ENCODE measurements at places on chromosomes 7 and 10. TPM values are rescaled to one million over a fixed set of nuclear protein-coding genes. Genes with fewer than 3 reads are reported as not detected.
A peak's percentile ranks its signal among the peaks of the same experiment; 100 is the strongest.

Gene EVX1
- not detected for total RNA-seq

Gene PAOX
- 12.1 TPM for total RNA-seq

Gene AFAP1L2
- total RNA-seq, result 9.0 TPM

Gene SERPINE1
- 42.4 TPM for total RNA-seq

Gene HMX2
- not detected for total RNA-seq

Gene OPALIN
- total RNA-seq, result not detected

Gene MKI67
- 10.5 TPM for total RNA-seq

Gene OPN1SW
- total RNA-seq, result not detected

Gene PKD1L1
- not detected for total RNA-seq

Gene HDAC9
- 21.5 TPM for total RNA-seq

DNA sequence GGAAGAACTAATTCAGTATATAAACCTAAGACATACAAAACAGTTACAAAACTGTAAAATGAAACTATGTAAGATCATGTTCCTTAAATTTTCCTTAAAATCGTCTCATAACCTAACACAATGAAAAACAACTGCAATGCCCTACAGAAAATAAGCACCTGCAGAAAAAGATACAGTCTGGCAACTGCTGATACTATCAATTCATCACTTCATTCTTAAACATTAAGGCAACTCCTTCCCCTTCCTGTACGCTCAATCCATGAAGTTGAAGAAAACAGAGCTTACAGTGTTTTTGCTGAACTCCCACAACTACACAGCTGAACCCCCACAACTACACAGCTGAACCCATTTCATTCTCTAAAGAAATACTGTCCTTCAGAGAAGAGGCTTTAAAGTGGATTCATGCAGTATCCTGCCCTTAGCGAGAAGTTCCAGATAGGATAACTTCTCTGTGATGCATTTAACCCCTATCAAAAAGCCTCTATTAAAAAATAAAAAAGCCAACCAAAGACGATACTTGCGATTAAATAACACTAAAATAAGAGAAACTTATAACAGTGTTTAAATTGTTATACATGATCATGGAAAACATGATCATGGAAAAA lies 50.0 kb downstream of the JMJD1C start:
- DNase-seq, result no peak

DNA sequence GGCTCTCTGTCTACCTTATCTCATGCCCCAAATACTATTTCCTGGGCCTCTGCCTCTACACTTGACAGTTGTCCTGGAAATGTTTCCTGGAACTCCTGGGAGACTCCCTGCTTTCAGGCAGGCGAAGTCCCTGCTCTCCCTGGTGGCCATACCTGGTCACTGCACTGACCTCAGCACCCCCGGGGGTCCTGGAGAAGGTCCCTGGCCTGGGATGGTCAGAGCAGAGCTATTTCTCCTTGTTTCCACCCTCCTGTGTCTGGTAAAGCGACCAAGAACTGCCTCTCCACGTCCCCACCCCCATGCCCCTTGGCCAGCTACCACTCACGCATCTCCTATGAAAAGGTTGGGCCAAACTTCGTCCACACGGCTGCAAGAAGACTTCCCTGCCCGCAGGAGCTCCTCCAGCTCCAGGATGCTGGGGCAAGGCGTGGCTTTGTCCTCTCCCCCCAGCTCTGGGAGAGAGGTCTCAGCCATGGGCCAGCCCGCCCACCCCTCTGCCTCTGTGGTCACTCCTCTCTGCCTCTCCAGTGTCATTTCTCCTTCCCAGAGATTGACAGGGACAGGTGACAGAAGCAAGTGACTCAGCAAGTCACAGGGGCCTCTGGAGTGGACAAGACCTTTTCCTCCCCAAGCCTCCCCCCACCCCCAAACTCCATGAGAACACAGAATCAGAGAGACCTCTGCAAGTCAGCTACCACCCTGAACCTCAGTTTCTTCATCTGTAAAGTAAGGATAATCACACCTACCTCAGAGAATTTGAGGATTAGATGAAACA lies 2.6 kb upstream of the SAMD8 start:
- DNase-seq, result peak; percentile 75

DNA sequence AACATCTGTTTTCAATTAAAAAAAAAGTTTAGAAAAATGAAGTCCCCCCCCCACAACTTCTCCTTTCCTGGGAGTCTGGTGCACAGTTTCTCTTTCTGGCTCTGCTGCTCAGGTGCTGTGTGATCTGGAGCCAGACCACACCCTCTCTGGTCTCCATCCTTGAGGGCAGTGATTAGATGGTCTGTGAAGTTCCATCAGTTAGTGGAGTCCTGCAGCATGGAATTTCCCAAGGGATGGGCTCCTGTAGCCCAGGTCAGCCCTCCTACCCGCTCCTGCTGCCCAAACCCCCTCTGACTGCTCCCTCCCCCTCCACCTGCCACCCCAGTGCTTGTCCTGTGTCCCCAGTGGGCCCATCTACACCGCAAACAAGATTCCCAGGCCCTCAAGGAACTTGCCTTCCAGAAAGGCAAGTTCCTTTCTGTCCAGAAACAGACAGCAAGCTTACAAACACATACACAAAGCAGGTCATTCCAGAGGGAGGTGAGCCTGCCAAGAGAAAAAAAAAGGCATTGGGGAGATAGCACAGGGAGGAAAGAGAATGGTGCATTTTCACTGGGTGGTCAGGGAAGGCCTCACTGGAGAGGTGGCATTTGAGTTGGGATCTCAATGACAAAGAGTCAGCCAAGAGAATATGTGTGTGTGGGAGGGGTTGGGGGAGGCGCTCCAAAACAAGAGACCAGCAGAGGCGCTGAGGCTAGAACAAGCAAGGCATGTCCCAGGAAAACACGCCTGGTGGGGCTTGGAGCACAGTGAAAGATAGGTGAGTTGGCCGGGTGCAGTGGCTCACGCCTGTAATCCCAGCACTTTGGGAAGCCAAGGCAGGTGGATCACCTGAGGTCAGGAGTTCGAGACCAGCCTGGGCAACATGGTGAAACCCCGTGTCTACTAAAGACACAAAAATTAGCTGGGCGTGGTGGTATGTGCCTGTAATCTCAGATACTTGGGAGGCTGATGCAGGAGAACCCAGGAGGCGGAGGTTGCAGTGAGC lies 49.5 kb upstream of the SLC29A3 start:
- DNase-seq, result no peak

DNA sequence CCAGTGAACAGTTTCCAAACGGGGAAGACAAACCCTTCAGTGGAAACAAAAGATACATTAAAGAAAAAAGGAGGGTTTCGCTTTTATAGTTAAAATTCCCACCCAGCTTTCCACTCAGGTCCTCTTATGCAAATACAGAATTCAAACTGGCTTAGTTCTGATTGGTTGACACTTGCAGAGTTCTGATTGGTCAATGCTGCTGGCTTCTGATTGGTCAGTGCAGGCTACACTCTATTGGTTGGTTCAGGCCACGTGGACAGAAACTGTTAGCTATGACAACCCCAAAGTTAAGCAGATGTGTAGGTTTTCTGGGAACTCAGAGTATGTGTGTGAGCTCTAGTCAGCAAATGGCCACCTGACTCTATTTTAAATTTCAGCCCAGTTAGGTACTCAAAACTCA lies 80.0 kb downstream of the FBXL13 start:
- DNase-seq, result no peak

DNA sequence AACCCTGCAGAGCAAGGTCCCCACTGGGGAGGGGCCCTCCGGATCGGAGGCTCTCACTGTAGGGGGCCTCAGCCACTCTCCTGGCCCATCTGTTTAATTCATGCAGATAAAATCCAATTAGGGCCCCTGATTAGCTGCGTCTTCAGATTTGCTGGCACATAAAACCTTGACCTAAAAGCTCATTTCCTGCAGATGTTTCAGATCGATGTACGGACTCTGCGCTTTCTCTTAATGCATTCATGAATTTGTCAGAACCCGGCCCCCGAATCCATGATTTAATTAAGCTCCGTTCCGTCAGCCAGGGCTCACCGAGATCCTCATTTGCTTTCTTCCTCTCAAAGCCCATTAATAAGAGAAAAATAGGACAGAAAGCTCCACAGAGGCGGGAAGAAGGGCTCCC lies 40.0 kb upstream of the FOXL3 start:
- no peak for DNase-seq

GRCh38 chr10:6384031-6384430 lies 181.3 kb downstream of the PFKFB3 start:
- no peak for DNase-seq

- DNase-seq, result no peak
Measured at GRCh38 chr7:80748363-80749042, 110.1 kb downstream of the CD36 start.

DNA sequence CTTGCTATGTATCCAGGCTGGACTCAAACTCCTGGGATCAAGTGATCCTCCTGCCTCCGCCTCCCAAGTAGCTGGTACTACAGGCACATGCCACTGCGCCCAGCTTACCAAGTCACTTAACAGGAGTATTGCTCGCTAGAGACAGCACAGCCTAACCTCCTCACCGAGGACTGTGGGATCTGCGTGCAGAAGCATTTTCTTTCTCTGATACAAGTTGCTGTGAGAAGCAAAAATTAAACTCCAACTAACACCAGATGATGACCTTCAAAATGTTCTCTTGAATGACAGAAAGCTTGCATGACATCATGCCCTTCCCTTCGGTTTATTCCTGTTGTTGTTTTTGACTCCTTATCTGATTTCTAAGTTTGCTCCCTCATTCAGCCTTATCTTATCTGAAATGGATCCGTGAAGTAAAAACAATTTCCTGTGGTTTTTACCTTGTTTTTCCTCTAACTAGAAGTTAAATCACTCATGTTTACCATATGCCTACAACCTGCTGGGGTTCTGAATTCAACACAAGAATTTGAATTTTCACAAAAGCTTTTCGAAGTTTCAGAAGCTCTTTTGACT lies 94.4 kb upstream of the KIF5B start:
- no peak for DNase-seq

GRCh38 chr10:31142026-31142425 lies 110.4 kb upstream of the ZNF438 start:
- peak; percentile 56 for DNase-seq

DNA sequence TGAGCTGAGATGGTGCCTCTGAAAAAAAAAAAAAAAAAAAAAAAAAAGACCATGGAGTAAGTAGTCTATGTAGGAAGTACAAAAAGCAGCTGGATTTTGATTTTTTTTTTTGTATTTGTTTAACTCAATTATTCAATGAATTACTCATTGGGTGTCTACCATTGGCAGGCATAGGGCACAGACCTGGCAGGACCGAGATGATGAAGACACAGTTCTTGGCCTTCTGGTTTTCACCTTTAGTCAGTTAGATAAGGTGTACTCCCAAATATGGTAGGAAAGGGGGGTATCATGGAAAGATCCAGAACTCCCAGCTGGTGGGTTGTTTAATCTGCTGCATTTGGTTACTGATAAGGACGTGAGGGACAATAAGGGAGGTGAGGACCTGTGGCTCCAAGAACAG lies 97.1 kb upstream of the NMT2 start:
- DNase-seq, result no peak

DNA sequence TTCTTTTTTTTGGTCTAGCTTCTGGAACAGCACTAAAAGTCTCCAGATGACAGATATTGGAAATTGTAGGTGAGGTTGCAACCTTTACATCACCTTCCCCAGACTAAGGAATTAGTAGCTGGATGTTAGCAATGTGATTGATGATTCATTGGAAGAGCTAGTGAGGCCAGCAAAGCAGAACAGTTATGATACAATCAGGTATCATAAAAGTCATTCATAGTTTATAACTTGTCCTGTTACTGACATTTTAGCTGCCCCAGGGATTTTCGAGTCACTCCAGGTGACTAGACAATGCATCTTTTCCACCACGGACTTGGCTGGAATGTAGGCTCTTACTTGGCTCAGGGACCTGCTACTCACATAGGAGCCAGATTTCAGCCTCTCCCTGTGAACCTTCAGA lies 15.9 kb upstream of the TCF7L2 start:
- DNase-seq, result no peak

- DNase-seq, result no peak
Measured at GRCh38 chr7:158123214-158123613, 464.4 kb downstream of the PTPRN2 start.

DNA sequence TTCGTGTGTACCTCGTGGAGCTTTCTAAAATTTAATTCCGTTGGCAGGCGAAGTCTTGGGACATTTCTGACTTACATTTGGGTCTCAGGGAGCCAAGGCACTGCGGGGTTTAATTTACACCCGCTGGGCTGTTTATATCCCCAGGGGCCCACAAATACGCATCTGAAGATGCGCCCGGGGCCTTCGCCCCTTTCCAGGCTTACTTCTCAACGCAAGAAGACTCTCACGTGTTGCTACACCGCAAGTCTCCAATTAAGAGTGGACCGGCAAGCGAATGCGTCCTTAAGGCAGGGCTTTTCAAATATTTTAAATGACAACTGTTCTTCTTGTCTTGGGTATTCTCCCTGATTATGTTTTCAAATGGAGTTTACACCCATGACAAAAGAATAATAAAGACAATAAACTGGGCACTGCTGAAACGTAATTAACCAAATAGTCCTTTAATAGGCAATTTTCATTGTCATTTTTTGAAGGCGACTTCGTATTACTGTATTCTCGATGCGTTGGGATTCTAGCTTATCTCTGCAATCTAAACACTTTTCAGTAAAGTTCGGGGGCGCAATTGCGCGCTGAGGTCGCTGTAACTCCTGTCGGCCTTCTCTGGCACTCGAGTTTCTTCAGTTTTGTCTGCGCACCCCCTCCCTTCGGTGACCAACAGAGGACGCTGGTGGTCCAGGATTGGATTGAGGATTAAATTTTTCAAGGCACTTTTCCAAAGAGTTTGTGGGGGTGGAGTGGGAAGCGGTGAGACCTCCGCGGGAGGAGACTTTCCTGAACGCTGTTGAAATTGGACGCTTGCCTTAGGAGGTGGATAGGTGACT lies 837 bp upstream of the IGFBP3 start:
- DNase-seq, result peak; percentile 74

- DNase-seq, result no peak
Measured at GRCh38 chr7:9523579-9523978, 1090.2 kb downstream of the NXPH1 start.

All from Caki2 (cell line).